ENCODE measurements at places on chromosomes 2 and 18.

GRCh38 chr18:10860928-10861327 is 288.4 kb downstream of the PIEZO2 start:
- H3K36me3 ChIP-seq = peaks cover 16% of the 10 kb centered on the region
- H3K27me3 ChIP-seq = no peaks in the 10 kb centered on the region
- no peak overlapping the region for H3K27ac ChIP-seq
- H3K4me3 ChIP-seq = no peak overlapping the region
- no peak for DNase-seq

DNA sequence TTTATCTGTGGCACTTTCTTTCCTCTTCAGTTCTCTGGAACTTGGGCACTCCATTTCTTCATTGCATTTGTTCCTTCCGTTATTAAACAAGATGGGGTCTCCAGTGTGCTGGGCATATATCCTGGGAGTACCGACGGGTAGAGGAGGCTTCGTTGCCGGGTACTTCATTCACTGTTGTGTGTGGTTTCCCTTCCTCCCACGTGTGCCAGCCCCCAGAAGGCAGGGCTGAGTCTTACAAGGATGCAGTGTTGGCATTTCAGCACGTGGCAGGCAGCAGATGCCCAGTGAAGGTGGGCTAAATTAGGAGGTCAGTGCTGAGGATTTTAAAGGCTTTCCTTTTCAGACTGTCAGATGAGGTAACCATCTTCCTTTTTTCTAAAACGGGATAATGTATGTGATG is 58.6 kb downstream of the MGAT5 start:
- no peaks in the 10 kb centered on the region for H3K27me3 ChIP-seq
- no peak overlapping the region for H3K4me3 ChIP-seq
- no peaks in the 10 kb centered on the region for H3K4me1 ChIP-seq

DNA sequence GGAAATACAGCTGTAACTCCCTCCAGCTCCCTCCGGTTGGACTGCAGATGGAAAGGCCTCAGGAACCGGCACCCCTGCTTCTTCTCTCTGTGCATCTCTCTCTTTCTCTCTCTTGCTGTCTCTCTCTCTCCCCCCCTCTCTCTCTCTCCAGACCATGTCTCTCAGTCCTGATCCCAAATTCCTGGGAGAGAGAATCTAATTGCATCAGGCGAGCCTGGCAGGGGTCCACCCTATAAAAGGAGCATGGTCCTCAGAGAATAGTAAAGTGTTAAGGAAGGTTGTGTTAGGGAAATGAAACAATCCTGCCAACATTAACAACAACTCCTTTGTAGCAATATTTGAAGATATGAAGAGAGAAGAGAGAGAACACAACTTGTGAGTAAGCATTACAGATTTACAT is 36.7 kb downstream of the VIT start:
- peaks cover 2% of the 10 kb centered on the region for H3K36me3 ChIP-seq
- peaks cover 14% of the 10 kb centered on the region for H3K4me1 ChIP-seq
- no peaks in the 10 kb centered on the region for H3K27me3 ChIP-seq
- H3K27ac ChIP-seq = no peak overlapping the region
- DNase-seq = no peak

DNA sequence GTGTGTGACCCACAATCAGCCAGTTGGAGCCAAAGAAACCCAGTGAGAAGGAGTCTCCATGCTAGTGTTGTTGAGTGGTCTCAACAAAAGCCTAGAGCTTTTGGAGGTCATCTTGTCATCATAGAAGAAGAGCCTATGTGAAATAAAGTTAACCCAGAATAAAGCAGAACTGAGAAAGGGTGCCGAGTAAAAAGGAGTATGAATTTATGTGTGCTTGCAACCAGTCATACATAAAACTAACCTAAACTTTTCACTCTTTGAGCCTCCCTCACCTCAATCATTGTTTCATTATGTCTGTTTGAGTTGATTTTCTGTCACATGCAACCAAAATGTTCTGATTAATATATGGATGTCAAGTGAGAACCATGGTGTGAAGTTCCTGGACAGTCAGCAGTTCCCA is 599.3 kb upstream of the ZEB2 start:
- DNase-seq = no peak
- H3K27ac ChIP-seq = no peak overlapping the region
- peaks cover 12% of the 10 kb centered on the region for H3K4me1 ChIP-seq

GRCh38 chr2:71474116-71474743 is 20.9 kb downstream of the DYSF start:
- H3K4me3 ChIP-seq = no peak overlapping the region
- H3K27ac ChIP-seq = no peak overlapping the region
- peaks cover 18% of the 10 kb centered on the region for H3K27me3 ChIP-seq
- DNase-seq = no peak
- H3K4me1 ChIP-seq = peaks cover 5% of the 10 kb centered on the region

DNA sequence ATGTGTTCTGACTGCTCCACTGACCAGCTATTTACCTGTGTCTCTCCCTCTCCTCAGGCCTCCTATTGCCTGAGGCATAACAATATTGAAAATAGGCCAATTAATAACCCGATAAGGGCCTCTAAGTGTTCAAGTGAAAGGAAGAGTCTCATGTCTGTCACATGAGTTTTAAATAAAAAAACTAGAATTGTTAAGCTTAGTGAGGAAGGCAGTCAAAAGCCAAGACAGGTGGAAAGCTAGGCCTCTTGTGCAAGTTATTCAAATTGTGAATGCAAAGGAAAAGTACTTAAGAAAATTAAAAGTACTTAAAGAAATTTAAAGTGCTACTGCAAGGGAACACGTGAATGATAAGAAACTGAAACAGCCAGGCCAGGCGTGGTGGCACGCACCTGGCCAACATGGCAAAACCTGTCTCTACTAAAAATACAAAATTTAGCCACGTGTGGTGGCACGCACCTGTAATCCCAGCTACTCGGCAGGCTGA is 44.9 kb upstream of the TAF4B start:
- no peak for DNase-seq
- no peaks in the 10 kb centered on the region for H3K36me3 ChIP-seq
- no peak overlapping the region for H3K4me3 ChIP-seq
- H3K4me1 ChIP-seq = no peaks in the 10 kb centered on the region
- no peak overlapping the region for H3K27ac ChIP-seq

DNA sequence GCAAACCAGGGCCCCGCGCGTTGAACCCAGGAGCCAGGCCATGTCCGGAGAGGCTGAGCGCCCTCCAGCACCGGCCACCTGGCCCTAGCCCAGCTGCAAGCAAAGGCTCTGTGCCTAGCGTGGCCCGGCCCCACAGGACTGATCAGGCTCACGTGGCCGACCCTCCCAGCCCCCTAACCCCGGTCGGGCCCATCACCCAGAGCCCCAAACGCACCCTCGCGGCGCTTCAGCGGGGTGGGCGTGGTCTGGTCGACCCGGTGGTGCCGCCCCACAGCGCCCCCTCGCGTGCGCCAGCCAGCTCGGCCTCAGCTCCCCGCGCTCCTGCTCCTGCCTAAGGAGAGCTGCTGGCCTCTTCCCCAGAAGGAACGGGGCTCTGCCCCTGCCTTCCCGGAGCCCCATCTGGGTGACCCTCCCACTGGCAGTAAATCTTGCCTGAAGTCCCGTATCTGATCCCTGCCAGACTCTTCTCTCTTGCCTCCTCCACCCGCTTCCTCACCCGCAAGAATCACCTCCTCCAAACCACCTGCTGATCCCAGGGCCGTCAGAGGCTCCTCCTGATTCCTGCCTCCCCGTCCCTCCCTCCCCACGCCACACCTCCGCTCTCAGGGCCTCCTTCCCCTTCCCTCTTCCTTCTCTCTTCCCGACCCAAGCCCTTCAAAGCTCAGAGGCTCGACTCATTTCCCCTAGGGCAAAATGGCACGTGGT is 12.3 kb upstream of the TEX51 start:
- peak; percentile 65 for DNase-seq
- no peaks in the 10 kb centered on the region for H3K27me3 ChIP-seq
- H3K36me3 ChIP-seq = no peaks in the 10 kb centered on the region
- H3K4me1 ChIP-seq = peaks cover 5% of the 10 kb centered on the region

- H3K4me1 ChIP-seq = no peaks in the 10 kb centered on the region
- H3K27ac ChIP-seq = no peak overlapping the region
- H3K36me3 ChIP-seq = no peaks in the 10 kb centered on the region
- H3K4me3 ChIP-seq = no peak overlapping the region
- peaks cover 3% of the 10 kb centered on the region for H3K27me3 ChIP-seq
These were observed 8.9 kb downstream of the SULT1C2 start for GRCh38 chr2:108297436-108298141.

DNA sequence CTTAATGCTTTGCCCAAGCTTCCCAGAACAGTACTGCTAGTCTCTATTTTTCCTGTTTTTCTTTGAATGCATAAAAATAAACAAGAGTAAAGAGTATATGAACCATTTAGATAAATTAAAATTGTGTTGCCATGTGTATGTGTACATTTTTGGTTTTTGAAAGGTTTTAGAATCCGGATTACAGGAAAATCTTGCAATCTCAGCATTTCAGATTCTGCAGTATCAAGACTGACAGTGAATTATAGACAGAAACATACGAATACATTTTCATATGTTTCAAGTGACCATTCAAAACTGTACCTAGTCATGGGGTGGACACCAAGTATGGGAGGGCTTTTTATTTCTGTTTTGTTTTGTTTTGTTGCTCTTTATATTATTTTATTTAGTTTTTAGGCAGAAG is 604.1 kb downstream of the LRP1B start:
- no peaks in the 10 kb centered on the region for H3K27me3 ChIP-seq
- no peak overlapping the region for H3K4me3 ChIP-seq
- H3K36me3 ChIP-seq = no peaks in the 10 kb centered on the region
- no peaks in the 10 kb centered on the region for H3K4me1 ChIP-seq
- H3K27ac ChIP-seq = no peak overlapping the region

DNA sequence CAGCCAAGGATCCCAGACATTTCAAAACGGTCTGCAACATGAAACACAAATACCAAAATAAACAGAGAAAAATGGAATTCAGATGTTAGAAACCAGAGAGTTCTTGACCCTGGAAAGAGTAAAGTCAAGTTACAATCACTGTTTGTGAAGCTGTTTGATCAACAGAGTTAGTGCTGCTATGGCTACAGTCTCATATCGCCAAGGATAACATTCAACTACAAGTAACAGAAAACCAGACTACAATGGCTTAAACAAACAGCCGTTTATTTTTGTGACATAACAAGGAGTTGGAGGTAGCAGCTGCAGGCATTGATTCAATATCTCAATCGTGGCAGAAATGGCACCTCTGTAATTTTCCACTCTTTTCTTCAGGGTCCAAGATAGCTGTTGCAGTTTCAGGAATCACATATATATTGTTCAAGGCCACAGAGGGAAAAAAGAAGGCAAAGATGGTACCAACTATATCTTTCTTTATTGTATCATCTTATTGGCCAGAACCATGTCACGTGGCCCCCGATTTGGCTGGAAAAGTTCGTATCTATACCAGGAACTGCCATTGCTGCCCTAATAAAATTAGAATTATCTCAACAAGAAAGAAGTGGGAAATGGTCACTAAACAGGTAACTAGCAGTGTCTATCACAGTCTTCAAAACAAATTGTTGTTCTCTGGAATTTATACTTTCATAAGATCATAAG is 17.7 kb upstream of the HNRNPLL start:
- no peak overlapping the region for H3K27ac ChIP-seq
- DNase-seq = no peak
- H3K27me3 ChIP-seq = no peaks in the 10 kb centered on the region
- H3K36me3 ChIP-seq = no peaks in the 10 kb centered on the region
- H3K4me3 ChIP-seq = no peak overlapping the region

DNA sequence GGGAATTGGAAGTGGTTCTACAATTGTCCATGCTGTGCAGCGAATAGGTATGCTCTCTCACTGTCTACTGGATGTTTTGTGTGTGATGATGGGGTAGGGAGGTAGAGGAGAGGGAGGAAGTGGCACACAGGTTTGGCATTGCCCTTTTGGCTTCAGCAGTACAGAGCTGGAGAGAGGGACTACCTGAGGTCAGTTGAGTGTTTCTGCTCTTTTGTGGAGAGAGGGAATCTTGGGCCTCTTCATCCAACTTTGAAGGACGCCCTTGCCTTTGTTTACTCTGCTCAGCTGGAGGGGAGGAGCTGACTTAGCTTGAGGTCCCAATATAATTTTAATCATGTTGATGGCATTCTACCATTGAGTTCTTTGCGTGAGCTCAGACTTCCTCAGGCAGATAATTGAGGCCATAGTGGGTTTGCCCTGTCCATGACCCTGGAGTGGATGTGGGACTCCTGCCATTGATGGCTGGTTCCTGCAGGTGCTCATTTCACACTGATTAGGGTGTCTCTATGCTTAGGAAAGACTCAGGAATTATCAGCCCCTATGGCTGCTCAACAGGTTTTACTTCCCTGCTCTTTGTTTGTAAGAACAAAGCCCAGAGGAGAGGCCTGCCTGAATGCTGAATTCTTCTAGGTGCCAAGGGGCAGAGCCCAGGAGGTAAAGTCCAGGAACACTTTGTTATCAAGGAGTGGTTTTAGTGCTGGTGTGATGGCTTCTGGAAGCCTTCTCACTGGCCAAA is 7.2 kb downstream of the RPIA start:
- H3K27ac ChIP-seq = no peak overlapping the region
- H3K4me3 ChIP-seq = no peak overlapping the region
- no peaks in the 10 kb centered on the region for H3K27me3 ChIP-seq
- H3K36me3 ChIP-seq = peaks cover 25% of the 10 kb centered on the region
- no peaks in the 10 kb centered on the region for H3K4me1 ChIP-seq
- DNase-seq = no peak

GRCh38 chr2:11483806-11484617 is 18.1 kb upstream of the E2F6 start:
- H3K27me3 ChIP-seq = peaks cover 5% of the 10 kb centered on the region
- DNase-seq = no peak
- H3K4me1 ChIP-seq = peaks cover 75% of the 10 kb centered on the region
- peaks cover 26% of the 10 kb centered on the region for H3K36me3 ChIP-seq
- H3K4me3 ChIP-seq = peak overlapping the region; percentile 99

DNA sequence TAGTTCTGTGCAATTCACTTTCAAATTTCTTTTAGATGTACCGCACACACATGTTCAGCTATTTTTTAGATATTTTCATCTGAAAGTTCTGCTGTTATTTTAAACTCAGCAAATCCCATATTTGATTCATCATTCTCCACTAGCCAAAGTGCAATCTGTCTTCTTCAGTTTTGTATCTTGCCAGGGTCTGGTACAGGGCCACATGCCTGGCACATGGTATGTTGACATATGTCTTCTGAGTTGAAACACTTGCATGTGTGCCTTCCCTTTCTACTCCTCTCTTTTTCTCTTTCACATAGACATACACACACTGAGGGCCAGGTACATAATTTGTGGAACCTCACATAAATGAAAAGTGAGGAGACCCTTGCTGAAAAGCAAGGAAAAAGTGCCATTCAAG is 25.7 kb upstream of the SESTD1 start:
- no peaks in the 10 kb centered on the region for H3K36me3 ChIP-seq
- no peak for DNase-seq
- no peaks in the 10 kb centered on the region for H3K27me3 ChIP-seq

DNA sequence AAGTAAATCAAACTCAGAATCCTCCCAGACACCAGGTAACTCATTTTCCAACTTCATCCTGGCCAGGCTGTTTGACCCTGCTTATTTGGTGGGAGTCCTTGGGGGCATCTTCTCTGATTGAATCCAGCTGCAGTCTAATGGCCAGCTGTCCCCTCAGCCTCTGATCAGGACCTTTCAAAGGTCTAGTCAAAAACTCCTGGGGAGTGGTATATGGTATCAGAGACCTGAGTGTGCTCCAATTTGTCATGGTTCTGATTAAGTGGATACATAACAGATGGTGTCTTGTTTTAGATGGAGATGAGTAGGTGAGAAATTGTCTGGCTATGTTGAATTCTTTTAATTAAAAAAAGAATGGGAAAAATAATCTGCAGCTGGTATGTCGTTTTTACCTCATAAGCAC is 842.6 kb upstream of the ACVR2A start:
- DNase-seq = no peak
- H3K4me3 ChIP-seq = no peak overlapping the region

All from neural crest cell (in vitro differentiated cells).